ENCODE measurements at places on chromosomes 11 and 22.
A peak's percentile ranks its signal among the peaks of the same experiment; 100 is the strongest.

GRCh38 chr11:109668973-109669634 lies 247.1 kb downstream of the C11orf87 start:
- no peak overlapping the region for H3K27ac ChIP-seq
- no peaks in the 10 kb centered on the region for H3K27me3 ChIP-seq
- DNase-seq: no peak
- no peak overlapping the region for H3K4me3 ChIP-seq
- H3K4me1 ChIP-seq: no peaks in the 10 kb centered on the region

DNA sequence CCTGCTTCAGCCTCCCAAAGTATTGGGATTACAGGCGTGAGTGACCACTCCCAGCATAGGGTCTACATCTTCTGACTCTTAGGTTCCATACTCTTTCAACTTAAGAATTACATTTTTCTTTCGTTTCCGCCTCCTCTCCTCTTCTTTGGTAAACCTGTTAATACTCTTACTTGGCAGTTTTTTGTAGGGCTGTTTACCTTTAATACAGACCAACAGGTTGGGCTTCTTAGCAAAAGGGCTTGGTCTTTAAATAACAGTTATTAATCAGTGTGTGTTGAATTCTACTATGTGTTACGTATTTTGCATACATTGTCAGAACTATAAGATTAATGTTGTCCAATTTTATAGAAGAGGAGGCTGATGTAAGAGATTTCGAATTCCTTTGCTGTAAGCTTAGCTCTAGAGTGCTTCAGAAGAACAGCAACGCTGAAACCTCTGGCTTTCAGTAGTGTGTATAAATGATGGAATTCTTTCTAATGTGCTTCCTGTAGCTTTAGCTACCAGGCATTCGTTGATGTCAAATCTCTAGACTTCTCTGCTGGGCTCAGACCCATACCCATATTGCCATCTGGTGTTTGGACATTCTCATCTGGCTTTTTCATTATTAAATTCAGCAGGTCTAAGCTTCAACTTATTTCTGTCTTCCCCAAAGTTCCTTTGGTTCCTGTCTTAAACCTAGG lies 3.1 kb downstream of the FDX1 start:
- H3K4me1 ChIP-seq: peaks cover 33% of the 10 kb centered on the region
- no peaks in the 10 kb centered on the region for H3K27me3 ChIP-seq
- no peak overlapping the region for H3K27ac ChIP-seq
- no peak for DNase-seq
- no peaks in the 10 kb centered on the region for H3K36me3 ChIP-seq
- no peak overlapping the region for H3K4me3 ChIP-seq

- no peaks in the 10 kb centered on the region for H3K27me3 ChIP-seq
- DNase-seq: no peak
- H3K4me1 ChIP-seq: no peaks in the 10 kb centered on the region
- no peak overlapping the region for H3K4me3 ChIP-seq
- no peaks in the 10 kb centered on the region for H3K36me3 ChIP-seq
Observed at GRCh38 chr11:25769287-25769686, 562.6 kb upstream of the ANO3 start.

- no peaks in the 10 kb centered on the region for H3K27me3 ChIP-seq
- no peaks in the 10 kb centered on the region for H3K36me3 ChIP-seq
- H3K4me3 ChIP-seq: no peak overlapping the region
- DNase-seq: no peak
Observed at GRCh38 chr11:75333022-75333806, 18.2 kb downstream of the ARRB1 start.

DNA sequence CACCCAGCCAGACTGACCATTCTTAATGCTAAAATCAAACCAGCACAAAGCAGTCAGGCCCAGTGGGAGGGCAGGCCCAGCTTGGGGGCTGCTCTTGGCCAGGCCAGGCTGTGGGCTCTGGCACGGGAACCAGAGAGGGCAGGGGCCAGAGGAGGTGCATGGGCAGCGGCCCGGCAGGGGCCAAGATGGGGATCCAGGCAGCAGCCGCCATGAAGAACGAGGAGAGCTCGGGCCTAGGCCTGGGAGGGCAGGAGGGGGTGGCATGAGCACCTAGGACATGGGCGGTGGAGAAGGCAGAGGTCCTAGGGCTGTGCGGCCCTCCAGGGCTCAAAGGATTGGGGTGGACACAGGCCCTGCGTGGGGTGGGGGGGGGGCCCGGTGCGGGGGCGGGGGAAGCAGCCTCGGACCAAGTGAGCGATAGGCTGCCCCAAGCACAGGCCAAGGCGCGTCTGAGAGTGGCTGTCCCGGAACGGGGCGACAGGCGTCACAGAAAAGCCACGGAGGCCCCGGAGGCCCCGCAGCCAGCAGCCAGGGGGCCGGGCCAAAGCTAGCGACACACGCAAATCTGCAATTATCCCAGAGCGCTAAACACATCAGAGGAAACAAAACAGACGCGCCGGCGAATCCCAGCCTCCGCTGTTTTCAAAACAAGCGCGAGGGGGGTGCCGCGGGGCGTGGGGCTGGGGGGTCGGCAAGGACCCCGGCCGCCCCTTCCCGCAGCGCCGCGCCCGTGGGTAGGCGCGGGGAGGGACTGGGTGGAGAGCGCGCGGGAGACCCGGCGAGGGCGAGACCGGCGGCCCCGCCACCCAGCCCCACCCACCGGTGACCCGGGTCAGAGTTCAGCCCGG lies 8.3 kb downstream of the PLXNB2 start:
- H3K27ac ChIP-seq: no peak overlapping the region
- H3K27me3 ChIP-seq: peaks cover 5% of the 10 kb centered on the region
- no peaks in the 10 kb centered on the region for H3K4me1 ChIP-seq
- H3K4me3 ChIP-seq: no peak overlapping the region
- no peak for DNase-seq
- no peaks in the 10 kb centered on the region for H3K36me3 ChIP-seq

DNA sequence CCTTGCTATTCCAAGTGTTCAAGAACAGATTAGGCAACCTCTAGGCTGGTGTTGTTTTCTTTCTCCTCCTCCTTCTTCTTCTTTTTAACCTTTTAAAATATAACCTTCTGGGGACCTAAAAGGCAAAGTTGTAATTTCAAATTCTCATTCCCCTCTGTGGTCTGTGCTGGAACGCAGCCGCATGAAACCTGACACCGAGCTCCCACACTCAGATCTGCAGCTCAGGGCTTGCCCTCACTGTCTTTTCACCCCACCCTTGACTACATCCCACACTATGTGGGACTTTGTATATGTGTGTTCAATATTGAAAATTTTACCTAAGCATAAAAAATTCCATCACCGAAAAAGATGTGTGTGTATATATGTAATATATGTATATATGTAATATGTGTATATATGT lies 62.0 kb upstream of the ARHGAP42 start:
- no peaks in the 10 kb centered on the region for H3K27me3 ChIP-seq
- no peak for DNase-seq
- no peaks in the 10 kb centered on the region for H3K4me1 ChIP-seq
- no peaks in the 10 kb centered on the region for H3K36me3 ChIP-seq

DNA sequence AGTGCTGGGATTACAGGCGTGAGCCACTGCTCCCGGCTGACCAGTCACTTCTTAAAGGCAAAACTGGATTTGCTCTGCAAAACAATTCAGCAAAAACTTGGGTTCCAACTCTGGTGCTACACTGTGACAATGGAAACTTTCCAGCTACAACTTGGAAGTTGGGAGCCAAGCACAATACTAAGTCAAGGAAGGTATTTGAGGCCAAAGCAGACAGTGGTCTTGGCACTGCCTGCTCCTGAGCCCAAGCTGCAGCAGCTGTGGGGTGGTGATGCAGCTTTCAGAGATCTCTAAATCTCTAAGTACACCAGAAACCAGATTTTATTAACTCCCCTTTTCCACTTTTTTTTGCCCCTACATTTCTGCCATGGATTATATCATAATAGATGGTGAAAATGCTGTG lies 17.5 kb downstream of the ADM start:
- H3K27ac ChIP-seq: no peak overlapping the region
- no peak overlapping the region for H3K4me3 ChIP-seq
- H3K4me1 ChIP-seq: no peaks in the 10 kb centered on the region
- no peaks in the 10 kb centered on the region for H3K36me3 ChIP-seq
- no peak for DNase-seq

DNA sequence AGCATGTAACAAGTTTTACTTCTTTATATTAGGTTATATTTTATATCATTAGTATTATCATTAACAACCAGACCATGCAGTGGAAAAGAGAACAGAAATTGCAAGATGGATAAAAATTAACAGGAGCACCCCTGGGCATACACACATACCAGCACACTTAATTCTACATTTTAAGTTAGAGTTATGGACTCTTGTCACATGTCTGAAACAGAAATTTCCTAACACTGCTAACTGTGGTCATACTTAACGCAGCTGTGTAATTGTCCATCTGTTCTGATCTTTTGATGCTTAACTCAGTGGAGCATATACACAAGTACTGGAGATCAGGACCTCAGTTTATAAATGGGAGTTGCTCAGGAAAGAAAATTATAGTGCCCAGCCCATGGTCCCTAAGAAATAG lies 358 bp downstream of the OR52H1 start:
- no peak overlapping the region for H3K4me3 ChIP-seq
- DNase-seq: no peak
- H3K27ac ChIP-seq: no peak overlapping the region
- no peaks in the 10 kb centered on the region for H3K27me3 ChIP-seq
- no peaks in the 10 kb centered on the region for H3K36me3 ChIP-seq
- no peaks in the 10 kb centered on the region for H3K4me1 ChIP-seq

- H3K27ac ChIP-seq: peak overlapping the region; percentile 83
- peak; percentile 94 for DNase-seq
- H3K27me3 ChIP-seq: no peaks in the 10 kb centered on the region
- no peaks in the 10 kb centered on the region for H3K36me3 ChIP-seq
- H3K4me1 ChIP-seq: peaks cover 95% of the 10 kb centered on the region
Observed at GRCh38 chr11:128324531-128325141, 262.7 kb downstream of the ETS1 start.

GRCh38 chr11:119486691-119487259 lies 63.8 kb upstream of the THY1 start:
- DNase-seq: no peak
- no peak overlapping the region for H3K27ac ChIP-seq
- no peaks in the 10 kb centered on the region for H3K4me1 ChIP-seq
- H3K27me3 ChIP-seq: peaks cover 7% of the 10 kb centered on the region
- no peak overlapping the region for H3K4me3 ChIP-seq

DNA sequence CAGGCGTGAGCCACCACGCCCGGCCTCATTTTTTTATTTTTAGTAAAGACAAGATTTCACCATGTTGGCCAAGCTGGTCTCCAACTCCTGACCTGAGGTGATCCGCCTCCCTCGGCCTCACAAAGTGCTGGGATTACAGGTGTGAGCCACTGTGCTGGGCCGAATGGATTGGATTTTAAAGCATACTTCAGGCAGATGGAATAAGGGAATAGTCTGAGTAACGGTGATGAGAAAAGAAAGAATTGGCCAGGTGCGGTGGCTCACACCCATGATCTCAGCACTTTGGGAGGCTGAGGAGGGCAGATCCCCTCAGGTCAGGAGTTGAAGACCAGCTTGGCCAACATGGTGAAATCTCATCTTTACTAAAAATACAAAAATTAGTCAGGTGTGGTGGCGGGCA lies 2.1 kb upstream of the CBL start:
- H3K36me3 ChIP-seq: no peaks in the 10 kb centered on the region
- no peak overlapping the region for H3K4me3 ChIP-seq
- no peak for DNase-seq
- no peaks in the 10 kb centered on the region for H3K27me3 ChIP-seq

- no peak for DNase-seq
- H3K4me3 ChIP-seq: no peak overlapping the region
- no peak overlapping the region for H3K27ac ChIP-seq
- peaks cover 22% of the 10 kb centered on the region for H3K4me1 ChIP-seq
Observed at GRCh38 chr11:65606876-65607613, 7.0 kb downstream of the MAP3K11 start.

DNA sequence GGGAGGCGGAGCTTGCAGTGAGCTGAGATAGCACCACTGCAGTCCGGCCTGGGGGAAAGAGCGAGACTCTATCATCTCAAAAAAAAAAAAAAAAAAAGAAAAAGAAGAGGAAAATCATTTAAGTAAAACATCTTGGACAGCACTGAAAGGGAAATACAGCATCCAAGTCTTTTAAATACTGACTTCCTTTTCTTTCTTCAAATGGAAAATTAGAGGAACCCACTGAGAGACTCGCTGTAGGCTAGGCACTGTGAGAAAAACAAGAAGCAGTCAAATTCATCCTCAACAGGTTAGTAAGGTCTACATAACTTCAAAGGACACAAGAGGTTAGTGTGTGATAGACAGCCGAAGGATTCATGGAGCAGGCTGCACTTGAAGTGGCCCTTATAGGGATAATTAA lies 243.7 kb downstream of the BLID start:
- no peaks in the 10 kb centered on the region for H3K36me3 ChIP-seq
- no peak overlapping the region for H3K4me3 ChIP-seq
- no peak for DNase-seq
- H3K27me3 ChIP-seq: no peaks in the 10 kb centered on the region
- no peak overlapping the region for H3K27ac ChIP-seq
- H3K4me1 ChIP-seq: no peaks in the 10 kb centered on the region

DNA sequence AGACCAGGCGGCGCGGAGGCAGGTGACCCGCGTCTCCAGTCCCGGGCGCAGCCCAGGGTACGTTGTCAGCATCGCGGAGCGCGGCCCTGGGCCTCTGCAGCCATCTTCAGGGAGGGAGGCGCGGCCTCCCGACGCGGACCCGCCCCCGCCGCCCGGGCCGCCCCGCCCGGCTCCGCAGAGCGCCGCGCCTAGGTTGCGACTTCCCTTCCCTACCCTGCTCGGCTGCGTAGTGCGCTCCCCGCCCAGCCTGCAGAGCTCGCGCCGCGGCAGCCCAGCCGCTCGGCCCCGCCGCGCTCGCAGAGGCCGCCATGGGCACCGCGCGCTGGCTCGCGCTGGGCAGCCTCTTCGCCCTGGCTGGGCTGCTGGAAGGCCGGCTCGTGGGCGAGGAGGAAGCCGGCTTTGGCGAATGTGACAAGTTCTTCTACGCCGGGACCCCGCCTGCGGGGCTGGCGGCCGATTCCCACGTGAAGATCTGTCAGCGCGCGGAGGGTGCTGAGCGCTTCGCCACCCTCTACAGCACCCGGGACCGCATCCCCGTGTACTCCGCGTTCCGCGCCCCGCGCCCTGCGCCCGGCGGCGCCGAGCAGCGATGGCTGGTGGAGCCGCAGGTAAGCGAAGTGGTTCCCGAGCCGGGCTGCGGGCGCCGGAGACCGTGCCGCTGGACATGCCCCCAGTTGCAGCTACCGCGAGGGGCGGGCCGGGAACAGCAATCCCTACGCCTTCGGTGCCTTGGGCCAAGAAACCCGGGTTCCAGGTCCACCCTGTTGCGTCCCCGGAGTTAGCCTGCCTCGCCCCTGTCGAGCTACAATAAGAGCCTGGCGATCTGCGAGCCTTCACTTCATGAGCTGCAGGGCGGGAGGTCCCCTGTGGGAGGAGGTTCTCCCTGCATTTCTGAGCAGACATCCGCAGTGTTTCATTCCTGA lies at the start of gene ENDOD1:
Gene ENDOD1 (plus strand): TSS at position 227 of the 923 bp plus-strand sequence. CDS start 82 bp downstream, at position 309.
- DNase-seq: peak; percentile 88
- peaks cover 33% of the 10 kb centered on the region for H3K4me1 ChIP-seq
- H3K4me3 ChIP-seq: peak within 1 kb of the TSS; percentile 70
- peak within 1 kb of the TSS; percentile 78 for H3K27ac ChIP-seq

All from CD8-positive, alpha-beta memory T cell (primary cell).